NCI-H774 (cell line): ENCODE measurements at places on chromosomes 6 and 20.

DNA sequence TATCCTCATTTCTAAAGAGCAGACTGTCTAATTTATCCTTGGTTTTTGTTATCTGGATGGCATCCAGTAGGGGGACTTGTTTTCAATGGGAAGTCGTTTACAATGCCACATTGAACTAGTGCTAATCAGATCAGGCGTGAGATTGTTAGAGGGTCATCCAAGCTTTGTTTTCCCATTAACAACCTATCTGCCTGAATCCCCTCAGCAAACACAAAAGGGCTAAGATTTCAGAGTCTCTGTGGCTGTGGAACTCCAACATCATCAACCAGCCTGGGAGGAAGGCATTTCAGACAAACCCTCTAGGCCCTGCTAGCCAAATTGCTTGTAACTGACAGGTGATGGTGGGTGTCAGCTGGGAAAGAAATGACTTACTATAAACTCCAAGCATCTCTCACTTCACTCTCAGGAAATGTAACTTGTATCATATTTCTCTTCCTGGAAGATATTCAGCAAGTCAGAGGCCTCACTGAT lies 47.7 kb downstream of the COL19A1 start:
- no peak for DNase-seq

- no peak for DNase-seq
Measured at GRCh38 chr6:23016696-23017095, 447.3 kb downstream of the HDGFL1 start.

- DNase-seq = no peak
Measured at GRCh38 chr6:143695969-143696663, 18.4 kb downstream of the PHACTR2 start.

GRCh38 chr20:15209537-15209936 lies 872.1 kb upstream of the FLRT3 start:
- no peak for DNase-seq

DNA sequence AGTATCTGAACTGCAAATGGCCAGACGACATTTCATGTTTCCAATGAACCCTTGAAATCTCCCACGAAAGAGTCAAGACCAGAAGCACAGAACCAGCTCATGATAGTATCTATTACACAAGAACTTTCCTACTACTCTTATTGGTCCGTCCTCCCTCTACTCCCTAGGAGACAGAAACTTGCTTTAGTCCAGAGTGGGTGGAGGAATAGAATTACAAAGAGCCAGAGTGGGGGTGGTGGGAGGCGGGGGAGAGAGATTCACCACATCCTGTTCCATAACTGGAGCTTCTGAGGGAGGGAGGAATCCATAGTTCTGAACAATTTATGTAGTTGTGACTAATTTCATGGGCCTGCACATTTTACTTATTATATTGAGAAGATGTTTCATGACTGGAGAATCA lies 18.5 kb upstream of the WFDC10A start:
- DNase-seq = no peak

DNA sequence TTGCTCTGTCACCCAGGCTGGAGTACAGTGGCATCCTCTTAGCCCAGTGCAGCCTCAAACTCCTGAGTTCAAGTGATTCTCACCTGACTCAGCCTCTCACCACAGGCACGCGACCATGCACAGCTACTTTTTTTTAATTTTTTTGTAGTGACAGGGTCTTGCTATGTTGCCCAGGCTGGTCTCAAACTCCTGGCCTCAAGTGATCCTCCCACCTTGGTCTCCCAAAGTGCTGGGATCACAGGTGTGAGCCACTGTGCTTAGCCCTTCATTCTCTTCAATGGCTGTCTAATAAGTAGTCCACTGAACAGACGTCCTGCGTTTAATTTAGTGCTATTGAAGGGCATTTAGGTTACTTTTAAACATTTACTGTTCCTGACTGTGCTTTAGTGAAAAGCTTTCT lies 27.3 kb downstream of the KDM1B start:
- no peak for DNase-seq

DNA sequence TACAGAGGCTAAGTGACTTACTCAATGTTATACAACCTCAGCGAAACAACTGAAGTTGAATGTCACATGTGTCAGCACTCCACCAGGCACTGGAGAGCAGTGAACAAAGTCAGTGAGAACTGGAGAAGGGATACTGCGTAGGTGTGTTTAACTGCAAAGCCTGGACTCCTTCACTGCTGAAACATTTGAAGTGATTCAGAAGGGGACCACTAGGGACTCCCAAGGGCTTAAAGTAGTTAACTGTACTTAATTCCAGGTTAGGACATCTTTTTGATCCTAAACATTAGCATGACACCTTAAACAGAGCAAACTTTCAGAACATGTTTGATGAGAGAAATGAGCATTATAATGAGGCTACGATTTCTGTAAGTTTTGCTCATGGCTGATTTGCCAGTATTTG lies 45.0 kb upstream of the ZBTB24 start:
- no peak for DNase-seq

DNA sequence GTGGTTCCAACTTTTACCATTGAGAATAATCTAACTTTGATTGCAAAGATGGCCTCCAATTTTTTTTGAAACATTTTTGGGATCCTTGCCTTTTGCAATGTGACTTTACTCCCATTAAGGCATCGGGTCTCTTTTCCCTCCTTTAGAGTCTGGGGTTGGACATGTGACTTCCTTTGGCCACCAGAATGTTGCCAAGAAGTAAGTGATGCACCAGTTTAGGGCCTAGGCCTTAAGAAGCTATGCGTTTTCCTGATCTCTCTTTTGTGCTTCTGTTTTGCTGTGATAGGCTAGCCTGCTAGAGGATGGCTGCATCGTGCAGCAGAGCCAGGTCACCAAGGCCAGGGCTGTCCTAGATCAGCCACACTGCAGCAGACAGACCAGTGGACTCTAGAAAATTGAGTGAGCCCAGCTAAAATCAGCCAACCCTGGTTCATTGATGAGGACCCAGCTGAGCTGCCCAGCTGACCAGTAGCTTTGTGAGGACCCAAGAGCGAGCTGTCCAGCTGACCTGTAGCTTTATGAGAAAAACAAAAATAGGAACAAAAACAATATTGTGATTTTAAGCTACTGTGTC lies 594.0 kb upstream of the JAG1 start:
- DNase-seq = no peak

DNA sequence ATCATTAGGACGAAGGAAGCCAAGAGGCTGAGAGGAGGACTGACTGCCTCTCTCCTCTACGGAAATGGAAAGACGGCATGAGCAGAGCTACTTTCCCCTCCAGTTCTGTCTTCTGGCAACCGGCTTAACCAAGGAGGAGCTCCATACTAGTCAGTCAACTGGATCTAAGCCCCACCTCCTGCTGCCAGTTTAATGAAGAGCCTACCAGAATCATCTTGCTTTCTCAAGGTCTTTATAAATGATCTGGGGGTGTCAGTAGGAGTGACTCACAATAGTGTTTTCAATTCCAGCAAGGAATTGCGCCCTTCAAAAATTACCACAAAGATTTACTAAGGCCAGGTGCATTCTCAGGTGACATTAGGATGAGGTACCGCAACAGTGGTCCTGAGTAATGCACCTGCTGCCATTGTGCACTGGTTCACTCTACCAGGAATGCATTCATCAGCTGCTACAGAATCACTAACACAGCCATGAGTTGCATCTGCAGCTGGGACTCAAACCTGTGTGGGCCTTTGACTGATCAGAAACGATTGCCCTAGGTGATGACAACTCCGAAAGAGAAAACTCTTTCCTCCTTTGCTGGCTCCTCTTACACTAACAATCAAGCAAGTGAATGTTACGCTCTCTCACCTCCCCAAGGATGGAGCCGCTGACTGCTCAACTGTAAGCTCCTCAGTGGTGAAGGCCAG lies 2.8 kb downstream of the UQCC2 start:
- DNase-seq = no peak

DNA sequence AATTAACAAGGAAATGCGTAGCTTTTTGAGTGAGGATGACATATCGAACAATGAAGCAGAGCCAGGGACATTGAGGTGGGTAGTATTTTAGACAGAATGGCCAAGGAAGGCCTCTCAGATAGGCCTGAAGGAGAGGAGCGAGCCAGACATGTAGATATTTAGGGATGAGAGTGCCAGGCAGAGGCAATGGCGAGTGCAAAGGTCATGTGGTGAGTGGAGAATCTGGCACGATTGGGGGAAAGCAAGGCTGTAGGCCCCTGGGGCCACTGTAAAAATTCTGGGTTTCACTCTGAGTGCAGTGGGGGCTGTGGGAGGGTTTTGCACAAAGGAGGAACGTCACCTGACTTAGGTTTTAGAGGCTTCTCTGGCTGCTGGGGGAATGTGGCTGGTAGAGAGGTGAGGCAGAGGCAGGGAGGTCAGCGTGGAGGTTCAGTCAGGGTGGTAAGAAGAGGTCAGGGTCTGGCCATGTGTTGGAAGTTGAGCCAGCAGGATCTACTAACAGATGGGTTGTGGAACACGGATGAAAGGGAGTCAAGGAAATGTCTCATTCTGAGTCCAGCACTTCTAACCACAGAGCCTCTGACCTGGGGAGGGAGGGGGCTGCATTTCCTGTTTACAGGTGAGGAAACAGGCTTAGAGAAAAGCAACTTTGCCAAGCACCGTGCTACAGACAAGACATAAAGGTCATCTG lies 11.3 kb downstream of the SIRPA start:
- no peak for DNase-seq

- DNase-seq = no peak
Measured at GRCh38 chr6:88763160-88763559, 200.3 kb downstream of the RNGTT start.

DNA sequence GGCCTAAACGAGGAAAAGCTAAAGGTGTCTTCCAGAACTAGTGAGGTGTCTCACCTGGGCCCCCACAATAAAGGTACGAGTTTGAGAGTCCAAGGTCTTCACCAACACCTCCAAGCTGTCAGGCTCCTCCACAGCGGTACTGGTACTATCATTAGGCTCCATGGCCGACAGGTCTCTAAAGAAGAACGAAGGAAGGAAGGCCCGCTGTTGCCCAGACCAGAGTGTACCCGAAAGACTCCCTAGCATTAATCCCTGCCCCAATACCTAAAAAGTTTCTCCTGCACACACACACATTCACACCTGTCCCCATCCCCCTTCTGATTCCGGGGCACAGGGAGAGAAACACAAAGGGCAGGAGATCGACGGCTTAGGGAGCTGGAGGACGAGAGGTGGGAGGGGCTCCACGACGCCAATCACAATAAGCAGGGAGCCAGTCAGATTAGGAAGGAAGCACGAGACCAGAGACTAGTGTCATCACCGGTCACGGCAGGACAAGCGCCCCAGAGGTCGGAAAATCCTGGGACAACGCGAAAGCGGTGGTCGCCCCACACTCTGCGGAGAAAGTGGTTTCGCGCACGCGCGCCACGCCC lies 764 bp downstream of the BAG6 start:
- DNase-seq = peak; percentile 37

- DNase-seq = no peak
Measured at GRCh38 chr20:41276317-41276751, 41.2 kb downstream of the ZHX3 start.

DNA sequence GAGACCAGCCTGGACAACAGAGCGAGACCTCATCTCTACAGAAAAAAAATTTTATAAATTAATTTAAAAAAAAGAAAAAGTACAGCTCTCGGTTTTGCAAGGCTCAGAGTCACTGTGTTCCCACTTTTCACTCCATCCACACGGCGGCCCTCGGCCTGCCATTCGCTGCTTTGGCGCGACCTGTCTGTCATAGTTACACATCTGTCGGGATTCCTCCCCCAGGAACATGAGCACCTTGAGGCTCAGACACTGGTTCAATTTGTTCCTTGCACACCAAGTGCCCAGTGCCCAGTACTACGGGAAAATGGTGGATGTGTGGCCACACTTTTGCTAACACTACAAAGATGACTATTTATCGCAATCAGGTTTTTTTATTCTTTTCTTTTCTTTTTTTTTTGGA lies 8.4 kb downstream of the CTSZ start:
- no peak for DNase-seq

- DNase-seq = no peak
Measured at GRCh38 chr6:22926790-22927354, 357.5 kb downstream of the HDGFL1 start.

GRCh38 chr6:162109480-162110050 lies 618.0 kb downstream of the PRKN start:
- no peak for DNase-seq

DNA sequence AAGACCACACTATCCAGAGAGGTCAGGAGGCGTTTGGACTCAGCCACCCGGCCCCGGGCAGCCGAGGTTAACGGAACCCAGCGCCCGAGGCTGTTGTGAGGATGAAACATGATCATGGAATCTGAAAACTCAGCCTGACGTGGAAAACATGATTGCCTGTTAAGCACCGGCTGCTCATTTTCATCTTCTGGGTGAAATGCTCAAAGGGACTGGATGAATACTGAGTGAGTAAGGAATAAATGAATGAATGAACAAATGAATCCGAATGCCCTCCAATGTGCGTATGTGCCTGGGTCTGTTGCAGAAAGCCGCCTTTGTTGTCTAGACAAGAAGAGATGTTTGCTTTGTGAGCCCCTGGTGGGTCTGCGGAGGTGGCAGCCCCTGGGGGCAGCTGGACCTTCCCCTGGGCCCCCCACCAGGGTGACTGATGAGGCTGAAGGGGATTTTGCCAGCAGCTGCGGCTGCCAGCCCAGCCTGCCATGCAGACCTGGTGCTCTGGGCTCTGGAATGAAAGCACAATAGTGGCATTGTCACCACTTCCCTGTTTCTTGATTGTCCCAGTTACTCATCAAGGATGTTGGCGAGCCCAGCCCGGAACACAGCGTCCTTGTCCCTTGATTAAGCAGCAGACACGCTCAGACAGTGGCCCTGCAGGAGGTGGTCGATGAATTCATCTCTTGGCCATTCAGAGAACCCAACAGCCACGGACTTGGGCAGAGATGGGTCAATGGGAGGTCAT lies 211.1 kb downstream of the ANKRD60 start:
- DNase-seq = no peak

DNA sequence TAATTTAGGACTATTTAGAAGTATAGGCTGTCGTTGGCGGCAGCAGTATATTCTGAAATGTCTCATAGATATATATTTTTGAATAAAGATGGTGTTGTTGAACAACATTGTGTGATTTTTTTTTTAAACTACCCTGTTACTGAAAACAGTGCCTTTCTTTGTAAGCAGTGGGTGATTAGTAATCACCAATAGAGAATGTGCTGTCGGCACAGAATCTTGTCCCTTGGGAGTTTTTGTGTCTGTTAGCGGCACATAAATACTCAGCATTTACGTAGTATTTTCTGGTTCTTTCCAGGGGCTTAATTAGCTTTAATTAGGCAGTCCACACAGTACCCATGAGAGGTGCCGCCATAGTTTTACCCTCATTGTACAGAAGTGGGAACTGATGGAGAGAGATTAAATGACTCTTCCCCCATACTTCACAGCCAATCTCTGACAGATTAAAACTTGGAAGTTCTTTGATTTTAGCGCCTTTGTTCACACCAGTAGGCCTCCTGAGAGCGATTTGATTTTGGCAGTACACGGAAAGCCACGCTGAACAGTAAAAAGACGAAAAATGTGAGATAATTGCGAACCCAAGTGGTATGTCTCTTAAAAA lies 58.8 kb downstream of the RPRD1B start:
- DNase-seq = no peak

- DNase-seq = no peak
Measured at GRCh38 chr6:50353603-50354002, 303.9 kb upstream of the DEFB112 start.

DNA sequence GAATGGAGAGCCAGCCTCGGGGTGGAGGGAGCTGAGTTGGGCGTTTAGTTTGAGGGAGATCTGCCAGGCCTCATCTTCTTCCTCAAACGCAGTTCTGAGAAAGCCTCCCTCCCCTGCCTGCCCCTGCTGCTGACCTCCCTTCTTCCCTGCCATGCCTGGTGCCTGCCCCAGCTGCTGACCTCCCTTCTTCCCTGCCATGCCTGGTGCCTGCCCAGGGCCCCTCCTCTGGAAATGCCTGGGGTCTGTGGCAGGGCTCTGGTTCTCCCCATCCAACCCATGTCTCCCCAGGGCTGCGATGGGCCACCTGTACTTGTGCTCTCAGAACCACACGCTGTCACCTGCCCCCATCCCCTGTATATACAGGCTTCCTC lies 114.6 kb downstream of the VEGFA start:
- no peak for DNase-seq
